ENCODE measurements at places on chromosomes 2 and 18.
A peak's percentile ranks its signal among the peaks of the same experiment; 100 is the strongest.

- no peak for DNase-seq
Measured at GRCh38 chr2:118350621-118351020, 262.4 kb downstream of the INSIG2 start.

GRCh38 chr2:26530240-26530540 is 52.3 kb upstream of the OTOF start:
- no peak for DNase-seq

DNA sequence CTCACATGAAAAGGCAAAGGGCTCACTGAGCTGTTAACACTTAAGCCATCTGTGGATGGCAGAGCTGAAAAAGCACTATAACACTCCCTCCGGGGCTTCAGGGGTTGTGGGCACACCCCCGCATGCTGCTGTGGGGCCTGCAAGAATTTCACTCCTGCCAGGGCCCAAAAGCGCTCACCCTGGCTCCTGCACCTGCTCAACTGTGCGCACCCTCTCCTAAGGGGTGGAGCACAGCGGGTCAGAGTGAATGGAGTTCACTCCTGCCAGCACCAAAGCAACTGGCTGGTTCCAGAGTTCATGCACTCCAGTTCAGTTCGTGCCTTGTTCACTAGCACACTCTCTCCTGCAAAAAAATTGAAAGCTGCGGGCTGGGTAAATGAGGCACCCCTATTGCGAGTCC is 814.2 kb upstream of the SLC39A10 start:
- no peak for DNase-seq

DNA sequence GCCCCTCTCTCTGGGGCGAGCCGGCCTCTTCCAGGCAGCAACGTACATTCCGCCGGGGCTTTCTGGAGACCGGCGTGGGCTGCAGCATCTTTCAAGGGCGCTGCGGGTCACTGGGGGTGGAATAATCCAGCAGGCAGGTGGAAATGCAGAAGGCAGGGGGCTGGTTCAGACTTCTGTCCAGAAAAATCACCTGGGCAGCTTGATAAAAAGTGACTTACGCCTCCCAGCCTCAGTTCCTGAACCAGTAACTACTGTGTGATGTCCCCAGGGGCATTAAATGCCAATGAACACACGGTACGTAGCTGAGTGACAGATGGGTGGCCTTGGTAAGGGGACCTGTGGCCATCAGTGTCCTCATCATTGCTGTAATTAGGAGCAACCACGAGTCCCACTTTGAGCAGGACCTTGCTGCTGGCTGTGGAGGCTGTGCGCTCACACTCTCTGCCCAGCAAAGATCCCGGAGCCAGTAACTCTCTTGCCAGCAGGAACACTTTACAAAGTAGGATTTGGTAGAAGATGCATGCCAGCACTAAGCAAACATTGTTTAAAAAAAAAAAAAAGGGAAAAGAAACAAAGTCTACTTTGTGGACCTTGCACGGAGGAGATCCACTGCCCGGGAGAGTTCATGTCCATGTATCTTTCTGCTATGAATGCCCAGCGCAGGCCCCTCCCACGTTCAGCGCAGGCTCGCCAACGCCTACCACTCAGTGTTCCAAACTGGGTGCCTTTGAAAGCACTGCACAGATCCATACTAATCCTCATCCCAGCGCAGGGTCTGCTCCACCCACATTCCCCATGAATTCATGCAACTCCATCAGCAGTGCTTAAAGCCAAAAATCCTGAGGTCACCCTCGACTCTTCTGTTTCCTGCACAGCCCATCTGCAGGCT is 177.3 kb downstream of the HDAC4 start:
- peak; percentile 76 for DNase-seq

Data from retinal pigment epithelial cell (primary cell).